A172 (cell line): ENCODE measurements at places on chromosomes 16 and 17. TPM values are rescaled to one million over a fixed set of nuclear protein-coding genes. Genes with fewer than 3 reads are reported as not detected.

Gene ODF4
- total RNA-seq, result not detected in 2 replicates

GRCh38 chr17:36675250-36675649 is 73.9 kb downstream of the MRM1 start:
- DNase-seq, result no peak

GRCh38 chr16:2766430-2767139 is 10.5 kb downstream of the ELOB start:
- DNase-seq, result no peak

- no peak for DNase-seq
Observed at GRCh38 chr17:62062302-62062701, 2.8 kb downstream of the MED13 start.

- no peak for DNase-seq
Observed at GRCh38 chr17:79814127-79814973, 17.5 kb upstream of the CBX8 start.

Gene C16orf89
- total RNA-seq, result not detected in 2 replicates

Gene TBC1D16
- 29.8 and 31.7 TPM in 2 replicates for total RNA-seq

Gene LRRC75A
- 3.4 and 7.4 TPM in 2 replicates for total RNA-seq

DNA sequence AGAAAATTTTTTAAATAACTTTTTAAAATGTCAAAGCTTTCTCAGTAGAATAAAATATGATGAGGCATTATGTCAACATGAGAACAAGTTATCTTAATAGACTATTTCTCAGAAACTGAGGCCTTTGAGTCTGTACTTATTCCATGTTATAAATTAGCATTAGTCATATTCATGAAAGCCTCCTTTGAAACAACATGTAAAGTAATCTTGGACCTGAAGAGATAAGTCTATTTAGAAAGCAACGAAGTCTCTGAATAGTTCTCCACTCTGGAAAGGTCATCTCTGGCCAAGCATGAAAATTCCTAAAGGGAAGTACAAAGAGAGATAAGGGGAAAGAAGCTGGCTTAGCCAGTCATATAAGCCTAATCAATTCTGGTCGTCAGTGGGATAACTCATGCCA is 150.8 kb downstream of the CYB561 start:
- no peak for DNase-seq

GRCh38 chr17:40806131-40806530 is 6.4 kb upstream of the KRT28 start:
- DNase-seq, result no peak

DNA sequence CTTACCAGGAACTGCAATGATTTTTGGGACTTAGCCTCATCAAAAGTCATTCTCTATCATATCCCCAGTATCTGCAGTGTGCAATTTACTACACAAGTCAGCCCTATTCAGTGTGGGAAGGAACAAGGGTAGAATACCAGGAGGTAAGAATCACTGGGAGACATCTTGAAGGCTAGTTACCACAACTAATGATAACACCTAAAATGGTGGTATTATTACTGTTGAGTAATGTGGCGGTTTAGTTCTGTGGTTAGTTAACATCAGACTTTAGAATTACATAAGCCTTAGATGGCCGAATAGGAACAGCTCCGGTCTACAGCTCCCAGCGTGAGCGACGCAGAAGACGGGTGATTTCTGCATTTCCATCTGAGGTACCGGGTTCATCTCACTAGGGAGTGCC is 567.9 kb upstream of the CDH11 start:
- no peak for DNase-seq

- peak; percentile 66 for DNase-seq
Observed at GRCh38 chr16:85327731-85328675, 215.7 kb upstream of the CIBAR2 start.

GRCh38 chr17:19986941-19987861 is 9.6 kb upstream of the AKAP10 start:
- no peak for DNase-seq

Gene MRPS7
- total RNA-seq, result 100 and 101 TPM in 2 replicates

- no peak for DNase-seq
Observed at GRCh38 chr17:57906910-57907309, 48.3 kb downstream of the CUEDC1 start.

Gene C16orf46
- 0.65 and 2.0 TPM in 2 replicates for total RNA-seq
